ENCODE measurements at places on chromosomes 4 and X. TPM values are rescaled to one million over a fixed set of nuclear protein-coding genes. Genes with fewer than 3 reads are reported as not detected.

DNA sequence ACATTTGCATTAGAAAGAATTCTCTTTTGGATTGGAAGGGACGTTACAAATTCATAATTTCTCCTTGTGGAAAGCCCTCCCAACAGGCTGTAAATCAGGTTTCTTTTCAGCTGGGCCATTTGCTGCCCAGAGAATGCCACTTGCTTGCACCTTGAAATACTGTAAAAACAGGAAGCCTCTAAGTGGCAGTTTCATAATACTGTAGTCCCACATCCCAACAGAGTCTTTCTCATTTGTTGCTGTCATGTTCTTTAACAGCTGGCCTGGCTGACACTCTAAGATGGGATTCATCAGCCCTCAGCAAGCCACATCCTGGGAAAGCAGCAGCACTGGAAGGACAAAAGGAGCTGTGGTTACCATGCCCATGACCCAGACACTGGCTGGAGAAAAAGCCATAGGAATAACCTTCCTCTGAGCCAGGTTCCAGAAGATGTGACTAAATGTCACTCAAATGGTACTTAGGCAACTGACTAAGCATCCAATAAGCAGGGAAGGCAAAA, 221.9 kb upstream of the MBNL3 start:
- no peak for DNase-seq
- H3K27me3 ChIP-seq: no peaks in the 10 kb centered on the region
- H3K4me3 ChIP-seq: no peak overlapping the region
- H3K4me1 ChIP-seq: no peaks in the 10 kb centered on the region
- no peaks in the 10 kb centered on the region for H3K36me3 ChIP-seq

GRCh38 chr4:148430854-148431253, 11.4 kb downstream of the NR3C2 start:
- H3K4me1 ChIP-seq: peaks cover 35% of the 10 kb centered on the region
- no peak overlapping the region for H3K4me3 ChIP-seq
- peaks cover 4% of the 10 kb centered on the region for H3K27me3 ChIP-seq
- no peak overlapping the region for H3K27ac ChIP-seq

DNA sequence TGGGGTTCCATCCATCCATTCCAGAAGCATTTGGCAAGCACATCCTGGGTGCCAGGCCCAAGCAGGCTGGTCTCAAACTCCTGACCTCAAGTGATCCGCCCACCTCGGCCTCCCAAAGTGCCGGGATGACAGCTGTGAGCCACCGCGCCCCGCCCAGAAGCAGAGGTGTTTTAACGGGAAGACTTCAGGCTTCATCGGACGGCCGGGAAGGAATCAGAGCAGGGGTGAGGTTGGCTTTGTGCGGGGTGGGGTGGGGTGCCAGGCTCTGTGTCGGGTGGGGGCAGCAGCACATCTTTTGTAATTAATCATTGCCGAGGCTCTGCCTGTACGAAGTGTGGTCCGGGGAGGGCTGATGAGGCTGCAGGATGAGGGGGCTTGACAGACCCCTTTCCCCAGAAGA, 5.1 kb upstream of the SLC25A6 start:
- H3K4me1 ChIP-seq: peaks cover 11% of the 10 kb centered on the region
- no peak for DNase-seq
- peaks cover 31% of the 10 kb centered on the region for H3K36me3 ChIP-seq
- no peak overlapping the region for H3K27ac ChIP-seq
- no peak overlapping the region for H3K4me3 ChIP-seq

DNA sequence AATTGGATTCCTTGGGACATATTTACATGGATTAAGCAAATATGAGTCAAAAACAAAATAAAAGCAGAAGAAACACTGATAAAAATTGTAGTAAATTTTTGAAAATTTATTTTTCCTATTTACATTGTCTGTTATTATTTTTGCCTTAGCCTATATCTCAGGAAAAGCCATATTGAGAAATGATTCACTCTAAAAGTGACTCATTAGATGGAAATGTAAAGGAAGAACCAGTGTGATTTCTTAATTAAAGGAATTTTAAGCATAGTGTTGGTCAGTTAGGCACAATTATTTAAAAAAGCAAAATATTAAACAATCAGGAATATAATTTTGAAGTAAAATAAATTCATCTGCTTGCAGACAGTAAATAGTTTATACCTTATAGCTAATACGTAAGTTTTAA, 167.4 kb upstream of the NAP1L5 start:
- no peaks in the 10 kb centered on the region for H3K4me1 ChIP-seq
- no peak overlapping the region for H3K27ac ChIP-seq
- H3K36me3 ChIP-seq: no peaks in the 10 kb centered on the region
- no peak overlapping the region for H3K4me3 ChIP-seq
- peaks cover 13% of the 10 kb centered on the region for H3K27me3 ChIP-seq

DNA sequence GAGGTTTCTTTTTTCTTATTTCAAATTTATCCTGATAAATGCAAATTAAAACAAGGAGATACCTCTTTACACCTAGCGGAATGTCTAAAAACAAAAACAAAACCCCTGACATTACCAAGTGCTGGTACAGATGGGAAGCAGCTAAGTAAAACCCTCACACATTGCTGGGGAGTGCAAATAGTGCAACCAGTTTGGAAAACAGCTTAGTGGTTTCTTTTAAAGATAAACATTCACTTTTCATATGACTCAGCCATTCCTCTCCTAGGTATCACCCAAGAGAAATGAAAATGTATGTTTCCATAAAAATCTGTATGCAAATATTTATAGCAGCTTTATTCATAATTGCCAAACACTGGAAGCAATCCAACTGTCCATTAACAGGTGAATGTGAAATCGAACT, 84.1 kb upstream of the HELT start:
- H3K4me1 ChIP-seq: no peaks in the 10 kb centered on the region
- no peak for DNase-seq
- no peaks in the 10 kb centered on the region for H3K36me3 ChIP-seq

- DNase-seq: no peak
- no peaks in the 10 kb centered on the region for H3K27me3 ChIP-seq
- H3K36me3 ChIP-seq: no peaks in the 10 kb centered on the region
- H3K27ac ChIP-seq: no peak overlapping the region
- H3K4me3 ChIP-seq: no peak overlapping the region
These were observed 53.9 kb upstream of the PPP2R3B start for GRCh38 chrX:440636-441035.

Gene UCP1
- not detected for total RNA-seq

Gene UGT2B11
- total RNA-seq: not detected

All from activated B cell treated with CpG ODN at 0.5 μM for 24 hours (primary cell).